ENCODE measurements at places on chromosomes 13 and 19.

- no peak for DNase-seq
Observed at GRCh38 chr13:51958217-51958547, 53.1 kb downstream of the ATP7B start.

DNA sequence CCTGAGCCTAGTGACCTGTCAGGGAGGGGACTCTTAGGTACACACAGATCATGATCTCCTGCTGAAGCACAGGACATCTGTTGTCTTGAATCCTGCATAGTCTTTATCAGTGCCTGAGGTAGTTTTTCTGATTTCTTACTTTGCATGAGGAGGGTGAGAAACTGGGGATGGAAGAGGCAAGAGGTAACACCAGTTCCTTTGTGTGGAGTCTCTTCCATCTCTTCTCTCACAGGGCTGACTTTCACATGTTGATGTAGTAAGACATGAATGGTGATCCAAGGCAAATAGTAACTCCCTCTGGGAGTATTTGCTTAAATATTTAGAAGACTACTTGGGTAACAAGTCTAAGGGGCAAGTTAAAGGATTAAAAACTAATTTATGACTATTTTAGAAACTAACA lies 9.5 kb downstream of the NBEA start:
- no peak for DNase-seq

GRCh38 chr13:65461590-65461989 lies 1768.5 kb downstream of the PCDH9 start:
- DNase-seq = no peak

DNA sequence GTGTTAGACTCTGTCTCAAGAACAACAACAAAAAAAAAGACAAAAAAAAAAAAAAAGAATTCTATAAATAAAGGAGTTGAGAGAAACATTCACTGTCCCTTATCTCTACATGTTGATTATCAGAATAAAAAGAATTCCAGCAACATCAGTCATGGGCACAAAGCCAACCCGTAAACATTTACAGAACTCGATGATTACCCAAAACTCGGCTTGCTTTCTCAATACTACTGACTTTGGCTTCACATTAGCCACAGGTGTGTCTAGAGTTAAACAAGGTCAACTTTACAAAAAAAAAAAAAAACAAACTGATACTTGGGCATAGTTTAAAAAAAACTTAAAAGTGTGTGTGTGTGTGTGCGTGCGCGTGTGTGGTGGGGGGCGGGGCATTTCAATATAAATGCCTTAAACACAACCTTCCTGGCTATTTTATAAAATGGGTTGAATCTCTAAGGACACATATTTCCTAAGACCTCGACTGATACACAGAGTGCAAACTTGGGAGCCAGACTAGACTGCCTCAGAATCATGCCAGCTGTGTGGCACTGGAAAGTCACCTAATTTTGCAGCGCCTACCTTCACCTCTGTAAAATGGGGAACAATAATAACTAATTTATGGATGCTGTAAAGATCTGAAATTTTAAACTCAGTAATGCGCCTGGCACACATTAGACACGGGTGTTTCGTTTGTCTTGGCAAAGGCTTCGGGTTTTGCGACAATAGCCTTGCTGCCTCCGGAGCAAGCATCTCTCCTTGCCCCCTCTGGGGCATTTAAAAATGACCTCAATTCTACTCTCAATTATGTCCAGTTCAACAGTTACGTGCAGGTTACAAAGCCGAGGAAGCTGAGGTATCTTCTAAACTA lies 922 bp downstream of the EBPL start:
- DNase-seq = no peak

DNA sequence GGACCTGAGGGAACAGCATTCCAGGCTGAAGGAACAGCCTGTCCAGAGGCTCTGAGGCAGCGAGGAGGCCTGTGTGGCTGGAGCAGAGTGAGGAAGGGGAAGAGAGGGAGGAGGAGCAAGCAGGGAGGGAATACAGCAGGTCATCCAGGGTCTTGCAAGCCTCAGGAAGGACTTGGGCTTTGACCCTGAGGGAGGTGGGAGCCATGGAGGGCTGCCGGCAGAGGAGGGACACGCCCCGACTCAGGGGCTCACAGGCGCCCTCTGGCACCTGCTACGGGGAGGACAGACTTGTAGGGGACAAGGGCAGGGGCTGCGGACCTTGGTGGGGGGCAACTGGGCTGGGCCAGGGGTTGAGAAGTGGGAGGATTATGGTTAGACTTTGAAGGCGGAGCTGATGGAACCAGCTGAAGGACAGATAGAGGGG lies 4.7 kb downstream of the TINCR start:
- DNase-seq = no peak

DNA sequence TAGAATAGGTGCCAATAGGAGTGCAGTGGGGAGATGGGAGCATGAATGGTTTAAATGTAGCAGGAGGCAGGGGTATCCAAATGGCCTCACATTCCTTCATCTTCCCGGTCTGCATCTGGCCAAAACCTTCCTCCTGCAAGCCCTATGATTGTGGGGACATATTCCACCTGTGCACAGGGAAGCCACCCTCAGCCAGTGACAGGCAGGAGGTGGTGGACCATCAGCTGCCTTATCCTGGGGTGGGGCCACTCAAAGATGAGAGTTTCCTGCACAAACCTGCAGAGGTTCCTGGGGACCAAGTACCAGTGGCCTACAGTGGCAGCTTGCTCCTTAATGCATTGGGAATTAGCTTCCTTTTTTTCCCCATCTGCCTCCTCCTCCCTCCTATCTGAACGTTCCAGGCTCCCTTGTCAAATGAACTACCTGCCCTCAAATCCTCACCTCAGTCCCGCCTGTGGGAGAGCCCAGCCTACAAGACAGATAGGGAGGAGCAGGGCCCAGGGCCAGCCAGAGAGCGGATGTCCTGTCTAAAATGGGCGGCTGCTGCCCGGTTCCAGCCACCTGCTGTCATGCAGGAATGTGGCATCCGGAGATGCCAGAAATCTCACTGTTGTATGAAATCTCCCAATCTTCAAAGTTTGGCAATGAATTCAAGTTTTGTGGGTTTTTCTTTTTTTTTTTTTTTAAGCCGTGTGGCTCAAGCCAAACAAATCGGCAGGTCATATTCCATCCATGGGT lies 85.0 kb downstream of the TSHZ3 start:
- DNase-seq = no peak

DNA sequence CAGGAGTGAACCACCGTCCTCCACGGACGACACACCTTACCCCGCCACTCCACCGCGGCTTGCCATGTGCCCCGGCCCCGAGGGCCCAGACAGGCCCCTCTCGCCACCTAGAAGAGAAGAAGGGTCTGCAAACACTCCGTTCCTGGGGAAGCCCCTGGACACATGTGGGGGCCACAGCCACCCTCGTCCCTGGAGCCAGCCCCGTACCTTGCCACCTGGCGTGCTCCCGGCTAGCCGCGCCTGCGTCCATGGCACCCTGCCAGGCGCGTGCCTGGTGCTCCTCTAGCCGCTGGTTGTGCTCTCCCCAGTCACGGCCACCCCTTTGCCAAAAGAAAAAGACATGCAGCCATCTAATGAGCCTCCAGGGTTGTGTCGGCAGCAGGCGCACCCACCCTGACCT lies 19.9 kb upstream of the TINCR start:
- no peak for DNase-seq

- no peak for DNase-seq
Observed at GRCh38 chr19:51398096-51398704, 7.8 kb upstream of the C19orf84 start.

DNA sequence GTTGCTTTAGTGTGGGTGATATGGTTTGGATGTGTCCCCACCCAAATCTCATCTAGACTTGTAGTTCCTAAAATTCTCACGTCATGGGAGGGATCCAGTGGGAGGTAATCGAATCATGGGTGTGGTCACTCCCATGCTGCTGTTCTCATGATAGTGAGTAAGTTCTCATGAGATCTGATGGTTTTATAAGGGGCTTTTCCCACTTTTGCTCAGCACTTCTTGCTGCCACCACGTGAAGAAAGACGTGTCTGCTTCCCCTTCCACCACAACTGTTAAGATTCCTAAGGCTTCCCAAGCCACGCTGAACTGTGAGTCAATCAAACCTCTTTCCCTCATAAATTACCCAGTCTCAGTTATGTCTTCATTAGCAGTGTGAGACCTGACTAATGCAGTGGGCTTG lies 26.0 kb downstream of the OR10H4 start:
- no peak for DNase-seq

- no peak for DNase-seq
Observed at GRCh38 chr13:81388400-81388799, 1047.5 kb upstream of the SPRY2 start.

DNA sequence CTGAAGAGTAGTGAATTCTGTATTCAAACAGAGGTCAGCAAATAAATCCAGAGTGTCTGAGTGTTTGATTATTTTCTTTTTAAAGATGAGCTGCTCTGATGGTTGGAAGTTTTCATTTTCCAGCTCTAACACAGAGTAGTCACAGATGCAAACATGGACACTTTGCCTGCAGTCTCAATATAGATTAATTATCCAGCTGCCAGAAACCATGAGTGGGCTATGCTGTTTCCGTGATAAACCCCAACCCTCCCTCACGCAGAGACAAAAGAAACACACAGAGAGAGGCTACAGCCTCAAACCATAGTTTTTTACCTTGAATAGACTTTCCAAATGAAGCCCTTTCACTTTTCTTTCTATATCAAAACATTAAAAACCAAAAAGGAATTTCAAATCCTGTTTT lies 884.7 kb downstream of the DIAPH3 start:
- no peak for DNase-seq

- no peak for DNase-seq
Observed at GRCh38 chr13:41603917-41604316, 146.6 kb downstream of the RGCC start.

DNA sequence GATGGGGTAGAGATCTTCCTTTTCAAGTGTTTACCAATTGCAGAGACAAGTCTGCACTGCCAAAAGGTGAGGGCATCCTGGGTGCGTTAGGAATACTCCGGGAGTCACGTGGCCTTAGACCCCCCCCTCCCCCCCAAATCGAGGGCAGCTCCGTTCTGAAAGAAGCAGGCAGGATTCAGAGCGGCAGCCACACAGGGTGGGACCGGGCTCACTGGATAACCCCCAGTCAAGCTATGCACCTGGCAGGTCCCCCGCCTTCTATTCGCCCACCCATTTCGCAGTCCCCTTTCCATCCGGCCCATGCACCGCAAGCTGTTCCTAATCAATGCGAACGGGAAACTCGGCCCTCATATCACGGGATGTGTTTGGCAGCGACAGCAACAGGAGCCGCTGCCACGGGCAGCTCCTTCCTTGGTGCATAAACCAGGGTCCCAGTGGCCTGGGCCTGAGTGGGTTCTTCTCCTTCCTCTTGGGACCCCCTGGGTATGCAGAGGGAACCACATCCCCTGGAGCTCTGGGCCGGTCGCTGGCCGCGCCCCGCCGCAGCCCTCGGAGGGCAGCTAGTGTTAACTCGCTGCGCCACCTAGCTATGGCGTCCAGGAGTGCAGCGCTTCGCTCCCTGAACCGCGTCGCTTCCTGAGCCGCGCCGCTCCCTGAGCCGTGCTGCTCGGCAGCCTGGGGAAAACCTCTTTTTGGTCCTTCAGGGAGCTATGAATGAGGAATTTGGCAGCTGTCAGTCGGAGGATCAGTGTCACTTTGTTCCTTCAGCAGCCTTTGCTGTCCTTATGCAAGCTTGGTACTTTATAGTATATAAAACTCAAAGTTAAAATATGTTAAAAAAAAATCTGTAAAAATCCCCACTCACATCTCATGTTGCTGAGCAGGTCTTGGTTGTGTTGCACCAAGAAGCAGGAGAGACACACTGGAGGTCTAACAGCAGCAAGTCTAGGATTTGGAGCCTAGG lies 41.4 kb downstream of the LYL1 start:
- peak; percentile 61 for DNase-seq

DNA sequence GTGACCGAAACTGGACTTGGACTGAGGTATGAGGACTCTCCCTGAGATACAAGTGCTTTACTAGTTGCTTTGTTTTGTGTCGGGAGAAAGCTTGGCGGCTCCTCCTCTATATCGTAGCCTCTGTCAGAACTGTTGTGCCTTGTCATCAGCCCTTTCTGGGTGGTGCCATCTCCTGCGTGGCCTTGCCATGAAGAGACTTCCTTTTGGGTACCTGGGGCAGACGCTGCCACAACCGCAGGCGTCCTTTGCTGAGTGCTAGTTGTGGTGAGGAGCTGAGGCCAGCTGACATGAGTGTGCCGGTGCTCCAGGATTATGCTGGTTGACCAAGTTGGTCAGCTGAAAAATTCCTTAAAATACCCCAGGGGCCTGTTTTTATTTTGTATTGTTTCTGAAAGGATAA lies 124.5 kb downstream of the AKAP11 start:
- no peak for DNase-seq

DNA sequence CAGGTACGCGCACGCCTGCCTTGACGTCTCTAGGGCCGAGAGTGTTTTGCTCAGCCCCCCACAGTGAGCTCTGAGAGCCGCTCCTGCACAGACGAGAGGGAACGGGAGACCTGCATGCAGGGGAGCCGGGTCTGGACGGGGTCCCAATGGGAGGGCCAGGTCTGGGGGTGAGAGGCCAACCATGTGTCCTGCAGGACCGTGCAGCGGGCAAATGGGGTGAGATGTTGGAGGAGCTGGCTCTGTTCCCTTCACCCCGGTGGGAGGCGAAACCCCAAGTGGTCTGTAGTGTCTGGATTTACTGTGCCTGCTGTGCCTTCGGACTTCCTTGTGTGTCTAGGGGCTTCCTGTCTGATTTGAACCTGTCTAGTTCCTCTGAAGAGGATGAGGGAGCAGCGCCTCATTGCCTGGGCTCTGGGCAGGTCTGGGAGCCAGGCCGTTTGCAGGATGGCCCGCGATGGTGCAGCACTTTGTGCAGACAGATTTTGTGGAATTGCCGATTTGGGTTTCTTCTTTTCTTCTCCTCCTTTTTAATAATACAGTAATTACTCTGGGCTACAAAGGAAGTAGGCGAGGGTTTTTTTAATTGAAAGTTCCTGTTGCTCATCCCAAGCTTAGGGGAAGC lies 2.1 kb downstream of the CSNK1G2 start:
- DNase-seq = no peak

GRCh38 chr13:47433461-47434005 lies 536.7 kb upstream of the HTR2A start:
- DNase-seq = no peak

DNA sequence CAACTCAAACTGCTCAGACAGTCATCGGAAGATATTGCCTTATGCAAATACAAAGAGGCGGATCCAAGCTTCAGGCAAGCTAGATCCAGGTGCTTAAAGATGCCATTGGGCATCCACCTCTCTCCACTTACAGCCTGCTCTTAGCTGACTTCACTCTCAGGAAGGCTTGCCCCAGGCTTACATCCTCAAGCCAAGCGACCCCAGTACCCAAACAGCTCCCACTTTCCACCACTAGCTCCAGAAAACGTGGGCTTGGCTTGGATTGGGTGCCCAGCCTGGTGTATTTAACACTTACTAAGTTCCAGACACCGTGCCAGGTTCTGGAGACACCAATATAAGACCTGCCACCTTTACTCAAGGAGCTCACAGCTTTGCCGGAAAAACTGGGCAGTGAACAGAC lies 142.1 kb upstream of the VSTM2B start:
- no peak for DNase-seq

GRCh38 chr13:41018602-41018948 lies 541 bp downstream of the ELF1 start:
- DNase-seq = no peak

- DNase-seq = no peak
Observed at GRCh38 chr13:41056826-41057711, 4.2 kb upstream of the WBP4 start.

Data from activated CD4-positive, alpha-beta T cell treated with anti-CD3 and anti-CD28 coated beads for 1 hour (primary cell).